Activated naive CD8-positive, alpha-beta T cell treated with anti-CD3 and anti-CD28 coated beads for 36 hours (primary cell): ENCODE measurements at places on chromosomes 6 and 20. TPM values are rescaled to one million over a fixed set of nuclear protein-coding genes. Genes with fewer than 3 reads are reported as not detected.

RAB44 gene
- not detected for total RNA-seq

DNA sequence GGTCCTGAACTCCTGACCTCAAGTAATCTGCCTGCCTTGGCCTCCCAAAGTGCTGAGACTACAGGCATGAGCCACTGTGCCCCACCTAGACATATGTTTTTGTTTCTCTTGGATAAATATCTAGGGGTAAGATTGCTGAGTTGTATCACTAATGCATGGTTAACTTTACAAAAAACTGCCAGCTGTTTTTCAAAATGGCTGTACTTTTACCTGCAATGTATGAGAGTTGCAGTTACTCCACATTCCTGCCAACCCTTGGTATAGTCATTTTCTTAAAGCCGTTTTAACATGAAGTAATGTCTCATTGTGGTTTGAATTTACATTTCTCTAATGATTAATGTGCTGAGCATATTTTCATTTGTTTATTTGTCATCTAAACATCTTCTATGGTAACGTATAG is 289.7 kb downstream of the UTRN start:
- H3K27me3 ChIP-seq, result no peaks in the 10 kb centered on the region
- peaks cover 7% of the 10 kb centered on the region for H3K4me1 ChIP-seq
- H3K27ac ChIP-seq, result no peak overlapping the region

CLDN20 gene
- not detected for total RNA-seq

RNF8 gene
- 29.2 TPM for total RNA-seq

- H3K36me3 ChIP-seq, result peaks cover 44% of the 10 kb centered on the region
- H3K4me3 ChIP-seq, result no peak overlapping the region
- no peaks in the 10 kb centered on the region for H3K4me1 ChIP-seq
Observed at GRCh38 chr6:100573166-100573565, 108.4 kb upstream of the SIM1 start.

GRCh38 chr6:87791029-87791428 is 89.0 kb upstream of the AKIRIN2 start:
- no peaks in the 10 kb centered on the region for H3K36me3 ChIP-seq
- H3K4me3 ChIP-seq, result no peak overlapping the region
- H3K4me1 ChIP-seq, result no peaks in the 10 kb centered on the region
- DNase-seq, result no peak
- peaks cover 16% of the 10 kb centered on the region for H3K27me3 ChIP-seq
